Stimulated activated CD8-positive, alpha-beta memory T cell treated with anti-CD3 and anti-CD28 coated beads, Interleukin-15, amount 100 ng/mL, for 24 hours (primary cell): ENCODE measurements at places on chromosomes 16 and 17.

DNA sequence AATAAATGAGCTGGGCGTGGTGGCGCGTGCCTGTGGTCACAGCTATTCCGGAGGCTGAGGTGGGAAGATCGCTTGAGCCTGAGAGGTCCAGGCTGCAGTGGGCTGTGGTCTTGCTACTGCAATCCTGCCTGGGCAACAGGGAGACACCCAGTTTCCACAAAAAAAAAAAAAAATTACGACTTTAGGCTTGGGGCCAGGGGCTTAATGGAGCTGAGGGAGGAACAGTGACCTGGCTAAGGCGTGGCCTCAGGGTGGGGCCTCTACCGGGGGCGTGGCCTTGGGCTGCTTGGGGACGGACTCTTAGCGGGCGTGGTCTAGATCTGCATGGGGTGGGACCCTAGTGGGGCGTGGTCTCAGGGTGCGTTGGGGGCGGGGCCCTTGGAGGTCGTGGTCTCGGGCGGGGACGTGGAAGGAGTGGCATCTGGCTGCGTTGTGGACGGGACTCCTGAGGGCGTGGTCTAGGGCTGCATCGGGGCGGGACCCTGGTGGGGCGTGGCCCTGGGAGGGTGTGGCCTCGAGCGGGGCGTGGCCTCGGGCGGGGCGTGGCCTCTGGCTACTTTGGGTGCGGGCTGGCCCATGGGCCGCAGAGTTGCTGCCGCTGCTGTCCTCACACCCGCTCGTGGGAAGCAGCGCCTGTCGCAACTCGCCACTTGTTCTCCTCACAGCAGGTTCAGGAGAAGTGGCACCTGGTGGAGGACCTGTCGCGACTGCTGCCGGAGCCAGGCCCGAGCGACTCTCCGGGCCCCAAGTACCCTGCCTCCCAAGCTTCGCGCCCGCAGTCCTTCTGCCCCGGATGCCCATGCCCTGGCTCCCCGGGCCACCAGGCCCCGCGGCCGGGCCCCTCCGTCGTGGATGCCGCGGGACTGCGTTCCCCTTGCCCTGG lies 5.8 kb upstream of the C17orf99 start:
- peak; percentile 85 for DNase-seq

GRCh38 chr17:5780476-5780875 lies 196.2 kb upstream of the NLRP1 start:
- no peak for DNase-seq

DNA sequence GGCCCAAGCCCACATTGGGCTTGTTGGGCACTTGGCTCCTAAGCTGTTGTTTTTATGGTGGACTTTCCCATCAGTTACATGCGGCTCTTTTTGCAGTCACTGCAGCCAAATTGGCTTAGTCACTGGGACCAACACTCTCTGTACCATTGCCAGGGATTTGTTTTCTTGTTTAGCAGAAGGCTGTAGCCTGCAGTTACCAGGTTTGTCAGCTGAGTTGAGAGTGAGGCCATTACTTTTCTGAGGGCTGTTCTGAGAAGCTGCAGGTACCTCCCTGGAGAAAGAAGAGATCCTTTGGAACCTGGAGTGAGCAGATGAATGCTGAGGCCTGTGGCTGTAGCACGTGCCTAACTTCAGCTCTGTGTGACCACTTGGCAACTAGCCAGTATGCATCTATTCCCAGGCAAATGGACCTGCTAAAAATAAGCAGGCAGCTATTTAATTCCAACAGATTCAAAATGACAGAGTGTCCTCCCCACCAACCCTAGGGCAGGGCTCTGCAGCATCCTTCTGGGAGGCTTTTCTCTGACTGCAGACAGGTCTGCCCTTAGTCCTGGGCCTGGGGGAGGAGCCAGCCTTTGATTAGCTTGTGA lies 12.9 kb downstream of the AKAP1 start:
- DNase-seq = no peak

GRCh38 chr17:44024271-44024663 lies 9.5 kb upstream of the TMEM101 start:
- DNase-seq = no peak

- no peak for DNase-seq
Measured at GRCh38 chr16:57630931-57631845, 2.8 kb downstream of the ADGRG1 start.

GRCh38 chr16:3073448-3073847 lies 8.0 kb downstream of the IL32 start:
- no peak for DNase-seq

DNA sequence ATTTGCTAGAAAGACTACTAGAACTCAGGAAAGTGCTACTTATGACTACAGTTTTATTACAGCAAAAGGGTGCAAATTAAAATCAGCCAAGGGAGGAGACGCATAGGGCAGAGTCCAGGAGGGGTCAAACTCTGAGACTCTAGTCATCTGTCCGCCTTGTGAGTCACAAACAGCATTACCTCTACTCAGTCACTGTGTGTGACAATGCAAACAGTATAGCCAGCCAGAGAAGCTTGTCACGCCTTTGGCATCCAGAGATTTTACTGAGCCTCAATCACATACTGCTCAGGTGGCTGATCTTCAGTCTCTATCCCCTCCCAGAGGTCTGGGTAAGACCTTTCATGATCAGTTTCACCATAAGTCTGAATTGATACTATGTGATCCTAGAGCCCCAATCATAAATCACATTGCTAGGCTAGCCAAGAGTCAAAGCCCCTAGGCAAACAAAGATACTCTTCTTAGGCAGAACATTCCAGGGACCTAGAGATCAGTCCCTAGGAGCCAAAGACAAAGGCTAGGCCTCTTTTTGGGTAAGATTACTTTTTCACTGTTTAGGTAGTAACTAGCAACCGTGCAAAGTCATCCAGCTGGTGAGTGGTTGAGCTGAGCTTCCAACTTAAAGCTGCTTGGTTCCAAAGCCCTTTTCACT lies 48.8 kb upstream of the CLEC19A start:
- no peak for DNase-seq

DNA sequence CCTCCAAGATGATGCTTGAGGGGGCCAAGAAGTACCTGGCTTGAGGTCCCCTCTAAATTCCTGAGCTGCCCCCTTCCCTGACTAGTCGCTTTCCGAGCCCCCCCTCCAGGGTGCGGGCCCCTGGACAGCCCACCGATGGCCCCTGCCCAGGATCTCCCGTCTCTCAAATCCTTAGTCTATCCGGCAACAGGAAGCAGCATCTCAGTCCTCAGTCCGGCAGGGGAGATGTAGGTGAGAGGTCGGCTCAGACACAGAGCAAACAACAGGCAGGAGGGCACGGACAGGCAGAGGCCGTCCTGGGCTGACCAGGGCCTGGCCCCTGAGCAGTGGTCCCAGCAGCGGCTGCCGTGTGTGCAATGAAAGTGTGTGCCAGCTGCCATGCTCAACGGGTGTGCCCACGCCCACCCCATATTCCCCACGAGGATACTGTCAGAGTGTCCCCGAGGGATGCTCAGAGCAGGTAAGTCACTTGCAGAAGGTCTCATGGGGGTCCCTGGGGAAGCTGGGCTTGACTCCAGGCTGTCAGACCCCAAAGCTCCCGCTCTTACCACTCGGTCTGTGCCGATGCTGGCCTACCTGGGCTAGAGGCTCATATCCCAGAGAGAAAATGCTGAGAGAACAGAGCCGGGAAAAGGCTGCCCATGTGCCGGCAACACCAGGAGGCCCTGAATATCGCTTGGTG lies 7.2 kb downstream of the SLC43A2 start:
- DNase-seq = no peak

- no peak for DNase-seq
Measured at GRCh38 chr17:63124536-63124935, 158.5 kb downstream of the TANC2 start.

- no peak for DNase-seq
Measured at GRCh38 chr17:38605411-38605840, 326 bp downstream of the SRCIN1 start.

DNA sequence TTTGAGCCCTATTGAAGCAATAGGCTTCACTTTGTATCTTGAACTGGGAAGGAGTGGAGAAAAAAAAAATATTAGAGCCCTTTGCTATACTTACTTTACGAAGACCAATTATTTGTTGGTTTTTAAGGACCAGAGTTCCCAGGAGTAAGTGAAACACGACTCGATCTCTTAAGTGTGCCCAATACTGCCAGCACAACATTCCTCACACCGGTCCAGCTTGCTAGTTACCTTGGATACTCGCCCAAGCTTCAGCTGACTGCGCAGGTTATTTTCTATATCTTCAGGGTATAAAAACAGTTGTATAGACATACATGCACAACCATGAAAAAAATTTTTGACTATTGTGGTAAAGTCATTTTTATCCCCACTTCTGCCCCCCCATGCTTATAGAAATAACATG lies 72.1 kb downstream of the RPTOR start:
- no peak for DNase-seq

GRCh38 chr17:65137021-65137939 lies at the start of gene RGS9:
Gene RGS9 (plus strand): TSS chr17:65137370. CDS start chr17:65137541, 171 bp downstream.
- peak; percentile 73 for DNase-seq

GRCh38 chr17:46935658-46936266 lies 12.8 kb downstream of the GOSR2 start:
- no peak for DNase-seq

- no peak for DNase-seq
Measured at GRCh38 chr16:10200637-10201586, 18.7 kb upstream of the GRIN2A start.

- no peak for DNase-seq
Measured at GRCh38 chr17:67107811-67108775, 63.7 kb downstream of the CACNG1 start.

DNA sequence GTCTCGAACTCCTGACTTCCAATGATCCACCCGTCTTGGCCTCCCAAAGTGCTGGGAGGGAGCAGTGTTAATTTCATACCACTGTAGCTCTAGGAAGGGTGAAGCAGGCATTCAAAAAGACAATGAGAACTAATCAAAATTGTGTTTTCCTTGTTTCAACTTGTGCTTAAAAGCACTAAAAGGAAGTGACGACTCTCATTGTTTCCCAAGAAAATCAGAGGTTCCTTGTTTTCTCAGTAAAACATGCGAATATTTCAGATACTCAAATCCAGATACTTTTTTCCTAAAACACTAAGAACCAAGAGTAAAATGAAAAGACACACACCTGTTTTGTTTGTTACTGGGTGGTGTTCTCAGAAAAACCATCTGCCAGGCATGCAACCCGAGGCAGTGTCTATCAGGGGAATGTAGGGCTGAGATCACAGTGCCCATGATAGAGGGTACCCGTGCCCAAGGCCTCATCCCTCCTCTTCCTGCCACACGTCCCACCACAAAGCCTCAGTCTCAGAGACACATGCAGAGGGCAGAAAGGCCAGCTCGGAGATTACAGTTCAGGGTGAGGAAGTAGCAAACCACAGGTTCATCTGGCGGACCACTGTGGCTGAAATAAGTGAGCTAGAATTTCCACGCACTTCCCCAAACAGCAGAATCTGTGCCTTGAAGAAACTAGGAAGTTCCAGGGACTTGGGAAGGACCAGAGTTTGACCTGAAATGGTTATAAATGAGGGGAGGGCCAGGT lies 33.7 kb downstream of the GINS3 start:
- no peak for DNase-seq

DNA sequence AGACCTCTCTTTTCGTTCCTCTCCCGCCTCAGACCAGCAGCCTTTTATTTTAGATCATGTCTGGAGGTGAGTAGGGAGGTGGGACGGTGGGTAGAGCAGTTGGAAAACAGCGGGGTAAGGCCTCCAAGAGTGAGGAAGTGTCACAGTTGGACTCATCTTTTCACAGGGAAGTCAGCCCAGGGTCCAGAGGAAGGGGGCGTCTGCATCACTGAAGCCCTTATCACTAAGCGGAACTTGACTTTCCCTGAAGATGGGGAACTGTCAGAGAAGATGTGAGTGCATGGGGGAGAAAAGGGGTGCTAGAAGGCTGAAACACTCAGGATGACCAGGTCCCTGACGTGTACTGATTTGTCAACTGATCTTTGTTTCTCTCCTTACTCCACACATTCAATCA lies 461 bp downstream of the LRRC46 start:
- DNase-seq = no peak

DNA sequence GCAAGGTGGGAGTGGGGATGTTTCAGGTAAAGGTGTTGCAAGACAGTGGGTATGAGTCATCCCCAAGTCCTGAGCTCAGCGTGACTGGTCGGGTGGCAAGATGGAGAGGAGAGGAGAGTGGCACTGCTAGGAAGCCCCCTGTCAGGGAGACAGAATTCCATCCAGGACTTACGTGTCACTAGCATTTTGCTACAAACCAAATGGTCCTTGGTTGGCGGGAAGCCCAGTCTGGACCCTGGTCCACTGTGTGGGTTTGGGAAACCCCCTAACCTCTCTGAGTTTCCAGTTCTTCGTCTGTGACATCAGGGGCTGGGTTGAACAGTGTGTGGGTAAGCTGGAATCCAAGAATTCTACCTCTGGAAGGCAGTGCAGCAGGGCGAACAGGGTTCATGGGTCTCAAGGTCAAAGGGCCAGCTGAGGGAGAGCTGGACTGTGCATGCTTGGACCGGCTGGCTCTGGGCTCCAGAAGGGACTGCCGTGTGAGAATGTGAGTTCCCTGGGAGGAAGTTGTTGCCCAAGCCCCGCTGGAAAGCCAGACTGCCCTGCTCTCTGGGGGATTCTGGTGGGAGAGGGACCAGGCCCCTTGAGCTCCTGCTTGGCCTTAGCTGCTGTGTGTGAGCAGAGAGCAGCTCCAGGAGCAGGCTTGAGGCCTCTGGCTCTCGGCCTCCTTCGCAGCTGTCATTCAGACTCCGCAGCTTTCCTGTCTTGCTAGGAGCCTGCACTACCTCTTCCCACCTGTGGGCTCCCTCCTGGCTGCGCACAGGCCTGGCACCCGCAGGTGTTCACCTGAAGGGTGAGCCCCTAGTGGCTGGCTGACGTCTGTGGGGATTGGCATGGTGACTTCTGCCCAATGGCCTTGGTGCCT lies 84.6 kb downstream of the NT5M start:
- DNase-seq = no peak

GRCh38 chr16:49183911-49184310 lies 97.7 kb downstream of the CBLN1 start:
- no peak for DNase-seq

GRCh38 chr17:57739402-57740234 lies 5.5 kb downstream of the CCDC182 start:
- DNase-seq = no peak

DNA sequence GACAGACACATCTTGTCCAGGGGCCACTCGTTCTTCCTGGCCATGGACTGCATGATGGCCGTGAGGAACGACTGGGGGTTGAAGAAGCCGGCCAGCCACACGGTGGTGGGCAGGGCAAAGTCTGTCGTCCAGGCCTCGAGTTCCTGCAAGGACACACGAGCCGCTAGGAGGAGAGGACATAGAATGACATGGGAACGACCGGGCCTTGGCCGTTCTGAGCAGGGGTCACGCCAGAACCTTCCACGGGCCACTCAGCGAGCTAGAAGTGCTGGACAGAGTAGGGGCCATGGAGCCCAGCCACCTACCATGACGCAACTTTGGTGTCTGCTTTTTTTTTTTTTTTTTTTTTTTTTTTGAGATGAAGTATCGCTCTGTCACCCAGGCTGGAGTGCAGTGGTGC lies 47.0 kb downstream of the PGS1 start:
- DNase-seq = no peak
